Pancreas (tissue), 10 donors: ENCODE measurements at places on chromosomes 5 and 9. TPM values are rescaled to one million over a fixed set of nuclear protein-coding genes. Genes with fewer than 3 reads are reported as not detected.

DNA sequence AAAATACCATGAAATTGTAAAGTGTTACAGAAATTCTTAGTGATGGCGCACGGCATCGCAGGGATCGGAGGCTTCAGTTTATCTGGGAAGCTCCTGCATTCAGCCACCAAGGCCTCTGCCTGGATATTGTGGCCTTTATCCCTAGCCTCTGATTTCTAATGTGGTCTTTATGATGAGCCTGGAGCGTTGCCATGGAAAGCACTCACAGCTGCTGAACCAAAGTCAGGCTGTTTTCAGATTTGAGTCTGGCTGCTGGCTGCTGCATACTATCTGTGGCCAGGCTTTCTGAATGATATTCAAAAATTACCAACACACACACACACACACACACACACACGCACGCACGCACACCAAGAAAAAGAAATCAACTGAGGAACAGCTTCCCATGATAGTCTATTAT lies 101.1 kb upstream of the ZNF366 start:
- H3K27me3 ChIP-seq: no peaks in the 10 kb centered on the region
- no peak for DNase-seq
- no peak overlapping the region for H3K27ac ChIP-seq
- no peaks in the 10 kb centered on the region for H3K36me3 ChIP-seq

DNA sequence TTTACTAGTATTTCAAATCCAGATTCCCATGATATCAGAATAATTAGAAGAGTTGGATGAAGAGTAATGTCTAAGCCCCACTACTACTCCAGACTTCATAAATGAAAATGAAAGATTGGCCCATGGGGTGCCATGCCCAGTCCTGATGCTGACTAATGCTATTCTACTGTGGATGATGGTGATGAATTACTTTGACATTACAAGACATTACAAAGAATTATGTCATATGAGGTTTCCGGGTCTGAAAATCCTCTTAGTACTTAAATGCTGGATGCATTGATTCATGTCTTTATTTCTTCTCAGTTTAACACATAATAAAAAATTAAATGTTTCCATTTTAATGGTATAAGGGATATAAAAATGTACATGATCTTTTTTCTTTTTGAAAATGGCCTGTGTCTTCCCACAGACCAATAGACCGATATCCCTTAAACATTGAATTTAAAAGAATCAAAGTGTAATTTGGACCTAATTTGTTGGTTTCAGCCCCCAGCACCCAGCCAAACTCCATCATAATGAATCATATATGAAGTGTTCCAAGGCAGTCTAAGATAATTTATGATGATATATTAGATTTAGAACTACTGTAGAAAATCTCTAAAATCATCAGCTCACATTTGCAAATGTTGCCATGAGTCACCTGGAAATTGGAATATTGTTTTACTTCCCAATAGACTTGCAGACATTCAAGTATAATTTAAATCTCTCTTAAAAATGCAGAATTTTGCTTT lies 223.6 kb upstream of the SGCD start:
- DNase-seq: no peak
- H3K36me3 ChIP-seq: no peaks in the 10 kb centered on the region
- no peak overlapping the region for H3K4me3 ChIP-seq
- no peaks in the 10 kb centered on the region for H3K27me3 ChIP-seq
- H3K4me1 ChIP-seq: no peaks in the 10 kb centered on the region

The NEUROG1 gene
- not detected for total RNA-seq

The QRFP gene
- not detected for total RNA-seq

The CFAP157 gene
- total RNA-seq: not detected
